ENCODE measurements at places on chromosomes 4 and X.

- no peak for DNase-seq
Measured at GRCh38 chrX:69155786-69156520, 9.3 kb downstream of the PJA1 start.

GRCh38 chr4:141036786-141037185 is 96.5 kb downstream of the RNF150 start:
- no peak for DNase-seq

GRCh38 chr4:80336582-80336981 is 1.1 kb downstream of the CFAP299 start:
- DNase-seq = no peak

- no peak for DNase-seq
Measured at GRCh38 chrX:133251204-133251603, 33.0 kb upstream of the TFDP3 start.

DNA sequence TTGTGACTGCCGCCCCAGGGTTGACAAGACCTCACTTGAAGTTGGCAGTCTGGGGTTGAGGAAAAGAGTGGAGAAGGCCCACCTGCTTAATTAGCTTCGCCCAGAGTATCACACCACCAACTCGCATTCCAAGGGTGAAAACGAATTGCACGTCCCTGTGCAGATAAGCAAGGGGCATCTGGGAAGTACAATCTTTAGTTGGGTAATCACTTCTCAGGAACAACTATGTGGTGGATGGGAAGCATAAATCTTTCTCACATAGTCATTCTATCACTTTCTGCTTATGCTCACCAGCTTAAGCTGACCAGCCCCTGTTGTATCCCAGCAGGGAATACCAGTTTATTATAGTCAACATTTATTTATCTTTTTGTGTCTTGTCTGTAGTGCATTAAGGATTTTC is 14.3 kb downstream of the SPCS3 start:
- DNase-seq = no peak

DNA sequence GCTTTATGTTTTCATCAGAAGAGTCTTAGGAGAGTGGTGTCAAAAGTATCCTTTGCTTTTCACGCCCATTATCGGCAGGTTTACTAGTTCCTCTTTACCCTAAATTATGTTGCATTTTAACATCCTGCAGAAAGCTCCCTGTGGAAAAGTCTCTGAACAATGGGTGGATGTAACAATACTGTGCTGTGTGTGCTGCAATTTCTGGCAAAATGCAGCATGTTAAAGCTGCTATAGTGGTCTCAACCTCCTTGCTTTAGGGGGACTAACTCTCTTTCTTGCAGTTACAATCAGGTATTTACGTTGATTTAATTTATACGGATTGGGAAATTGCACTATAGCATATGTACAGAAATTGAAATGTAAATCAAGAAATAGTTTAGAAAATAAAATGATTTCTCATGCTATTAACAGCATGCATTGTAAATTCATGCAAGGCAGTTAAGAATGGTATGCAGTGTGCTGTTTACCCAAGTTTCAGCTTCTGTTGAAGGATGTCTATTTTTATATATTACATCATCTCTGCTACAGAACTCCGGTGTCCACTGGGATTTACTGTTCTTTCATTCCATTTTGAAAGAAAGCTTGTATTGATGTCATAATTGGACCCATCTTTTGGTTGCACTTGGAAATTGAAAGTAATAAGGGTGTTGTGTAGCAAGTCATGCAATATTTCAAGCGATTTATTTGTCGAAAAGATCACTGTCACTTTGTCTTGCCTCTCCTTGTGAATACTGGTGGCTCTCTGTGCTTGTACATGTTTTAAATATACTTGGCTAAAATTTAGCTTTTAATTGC is 145.7 kb downstream of the RAPGEF2 start:
- no peak for DNase-seq

- DNase-seq = no peak
Measured at GRCh38 chr4:177485528-177485927, 43.3 kb upstream of the AGA start.

DNA sequence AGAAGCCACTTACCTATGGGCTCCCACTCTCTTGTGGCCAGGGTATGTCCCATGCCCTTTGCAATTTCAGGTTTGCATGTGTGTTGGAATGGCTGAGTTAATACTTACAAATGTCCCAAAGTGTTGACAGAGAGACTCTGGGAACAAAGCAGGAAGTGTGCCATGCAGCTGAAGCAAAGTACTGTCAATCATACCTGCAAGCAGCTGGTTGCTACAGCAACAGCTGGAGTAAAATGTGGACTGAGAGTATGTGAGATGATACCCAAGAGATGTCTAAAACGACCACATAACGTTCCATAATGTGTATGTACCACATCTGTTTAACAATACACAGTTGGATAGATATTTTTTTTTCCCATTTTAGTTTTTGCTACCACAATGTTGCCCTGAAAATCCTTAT is 82.8 kb upstream of the CAMK2D start:
- DNase-seq = no peak

Measured in T1000 (cell line).